ENCODE measurements at places on chromosomes 12 and 14. TPM values are rescaled to one million over a fixed set of nuclear protein-coding genes. Genes with fewer than 3 reads are reported as not detected.

- no peak for DNase-seq
These were observed 619 bp upstream of the NTN4 start for GRCh38 chr12:95790917-95791849.

GRCh38 chr12:27332407-27332713 is 276 bp upstream of the BMAL2 start:
- DNase-seq, result no peak

- DNase-seq, result no peak
These were observed 249.1 kb upstream of the PPFIA2 start for GRCh38 chr12:82008251-82008650.

GRCh38 chr14:64610049-64610746 is 60.4 kb downstream of the PPP1R36 start:
- DNase-seq, result no peak

- DNase-seq, result no peak
These were observed 4.2 kb upstream of the SPIC start for GRCh38 chr12:101470939-101471338.

GRCh38 chr14:52399921-52400595 is 85.9 kb downstream of the PTGER2 start:
- DNase-seq, result no peak

DNA sequence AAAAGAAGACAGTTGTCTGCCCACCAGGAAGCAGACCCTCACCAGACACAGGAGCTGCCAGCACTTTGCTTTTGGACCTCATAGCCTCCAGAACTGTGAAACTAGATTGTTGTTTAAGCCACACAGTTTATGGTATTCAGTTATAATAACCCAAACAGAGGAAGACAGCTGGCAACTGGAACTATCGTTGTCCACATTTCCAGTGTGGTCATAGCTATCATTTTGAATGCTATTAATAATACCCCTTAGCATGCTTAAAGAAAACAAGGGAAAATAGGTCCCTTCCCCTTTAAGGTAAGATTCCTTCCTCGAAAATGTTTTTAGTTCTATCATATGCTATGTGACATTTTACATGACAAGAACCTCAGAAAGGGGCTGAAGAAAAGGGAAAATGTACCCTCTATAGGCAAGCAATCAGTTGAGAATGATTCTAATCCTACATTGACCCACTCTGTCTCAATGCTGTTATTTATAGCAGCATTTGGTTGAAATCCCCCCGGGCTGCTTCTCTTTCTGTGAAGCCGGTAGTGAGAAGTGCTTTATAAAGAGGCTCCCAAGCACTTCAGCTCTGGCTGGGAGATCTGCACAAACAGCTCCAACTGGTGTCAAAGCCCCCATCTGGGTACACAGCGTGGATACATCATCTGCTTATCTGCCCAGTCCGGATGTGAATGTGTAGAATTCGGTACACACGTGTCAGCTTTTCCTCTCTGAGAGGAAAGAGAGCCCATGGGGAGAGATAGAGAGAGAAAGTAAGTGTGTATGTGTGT is 221.2 kb upstream of the FLRT2 start:
- no peak for DNase-seq

TCL1A gene
- 109 TPM for total RNA-seq

GRCh38 chr12:32896432-32897280 is at the start of gene PKP2:
PKP2 (minus strand) TSS chr12:32896777; CDS start chr12:32896731, 46 bp downstream.
- DNase-seq, result no peak

A2ML1 gene
- total RNA-seq, result not detected

DNA sequence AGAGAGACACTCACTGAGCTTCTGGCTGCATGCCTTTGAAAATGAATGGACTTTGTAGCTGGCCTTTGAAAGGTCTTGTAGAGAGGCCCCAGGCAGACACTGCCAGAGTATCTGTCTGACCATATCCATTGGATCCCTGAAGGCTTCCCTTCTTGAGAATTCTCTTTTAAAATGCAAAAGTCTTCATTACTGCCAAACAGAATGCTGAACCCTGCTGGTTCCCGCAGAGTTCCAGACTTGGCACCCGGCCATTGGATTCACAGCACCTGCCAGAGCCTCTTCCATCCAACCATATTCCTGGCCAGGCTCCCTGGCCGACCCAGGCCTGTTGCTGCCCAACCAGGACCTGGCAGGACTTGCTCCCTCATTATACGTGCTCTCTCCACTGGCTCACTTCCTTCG is 182.5 kb downstream of the GXYLT1 start:
- no peak for DNase-seq

DNA sequence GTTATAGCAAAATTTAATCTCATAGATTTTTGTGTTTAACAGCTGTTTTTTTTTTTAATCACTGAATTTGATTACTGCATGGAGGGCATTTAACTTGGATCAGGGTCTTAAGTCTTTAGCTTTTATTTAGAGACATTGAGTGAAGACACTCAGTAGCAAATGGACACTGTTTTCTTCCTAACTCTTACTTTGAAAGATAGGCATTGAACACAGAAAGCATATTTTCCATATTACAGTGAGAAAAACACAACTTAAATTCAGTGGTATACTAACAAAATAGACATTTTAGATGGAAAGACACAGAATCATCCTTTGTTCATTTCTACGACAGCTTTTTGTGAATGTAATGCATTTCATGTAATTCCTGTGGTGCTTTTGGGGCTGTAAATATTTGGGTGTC is 571.8 kb downstream of the PRKD1 start:
- no peak for DNase-seq

DNA sequence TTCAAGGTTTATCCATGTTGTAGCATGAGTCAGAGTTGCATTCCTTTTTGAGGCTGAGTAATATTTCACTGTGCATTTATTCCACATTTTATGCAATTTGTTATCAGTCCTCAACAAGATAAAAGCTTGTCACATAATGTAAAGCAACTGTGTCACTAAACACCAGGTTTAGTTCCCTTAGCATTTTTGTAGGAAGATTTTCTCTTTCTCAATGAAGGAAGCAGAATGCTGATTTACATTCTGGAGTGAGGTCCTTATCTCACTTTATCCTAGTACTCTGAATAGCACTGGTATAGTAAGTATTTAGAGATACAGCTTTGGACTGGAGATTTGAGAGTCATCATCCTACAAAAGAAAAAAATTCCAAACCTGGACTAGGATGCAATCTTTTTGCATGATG is 9.8 kb upstream of the EXD2 start:
- no peak for DNase-seq

TC2N gene
- total RNA-seq, result 1.4 TPM

DNA sequence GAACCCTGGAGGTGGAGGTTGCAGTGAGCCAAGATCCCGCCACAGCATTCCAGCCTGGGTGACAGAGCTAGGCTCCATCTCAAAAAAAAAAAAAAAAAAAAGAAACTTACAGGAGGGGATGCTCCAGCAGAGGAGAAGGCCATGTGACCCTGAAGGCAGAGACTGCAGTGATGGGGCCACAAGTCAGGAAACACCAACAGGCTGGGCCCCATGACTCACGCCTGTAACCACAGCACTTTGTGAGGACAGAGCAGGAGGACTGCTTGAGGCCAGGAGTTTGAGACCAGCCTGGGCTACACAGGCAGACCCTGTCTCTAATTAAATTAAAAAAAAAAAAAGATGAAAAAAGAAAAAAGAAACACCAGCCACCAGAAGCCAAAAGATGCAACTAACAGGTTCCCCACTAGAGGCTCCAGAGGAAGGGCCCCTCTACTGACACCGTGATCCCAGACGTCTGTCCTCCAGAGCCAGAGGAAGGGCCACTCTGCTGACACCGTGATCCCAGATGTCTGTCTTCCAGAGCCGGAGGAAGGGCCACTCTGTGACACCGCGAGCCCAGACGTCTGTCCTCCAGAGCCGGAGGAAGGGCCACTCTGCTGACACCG is 9.1 kb upstream of the GLT1D1 start:
- DNase-seq, result no peak

- peak; percentile 30 for DNase-seq
These were observed 8.9 kb downstream of the DCP1B start for GRCh38 chr12:1995205-1995896.

DNA sequence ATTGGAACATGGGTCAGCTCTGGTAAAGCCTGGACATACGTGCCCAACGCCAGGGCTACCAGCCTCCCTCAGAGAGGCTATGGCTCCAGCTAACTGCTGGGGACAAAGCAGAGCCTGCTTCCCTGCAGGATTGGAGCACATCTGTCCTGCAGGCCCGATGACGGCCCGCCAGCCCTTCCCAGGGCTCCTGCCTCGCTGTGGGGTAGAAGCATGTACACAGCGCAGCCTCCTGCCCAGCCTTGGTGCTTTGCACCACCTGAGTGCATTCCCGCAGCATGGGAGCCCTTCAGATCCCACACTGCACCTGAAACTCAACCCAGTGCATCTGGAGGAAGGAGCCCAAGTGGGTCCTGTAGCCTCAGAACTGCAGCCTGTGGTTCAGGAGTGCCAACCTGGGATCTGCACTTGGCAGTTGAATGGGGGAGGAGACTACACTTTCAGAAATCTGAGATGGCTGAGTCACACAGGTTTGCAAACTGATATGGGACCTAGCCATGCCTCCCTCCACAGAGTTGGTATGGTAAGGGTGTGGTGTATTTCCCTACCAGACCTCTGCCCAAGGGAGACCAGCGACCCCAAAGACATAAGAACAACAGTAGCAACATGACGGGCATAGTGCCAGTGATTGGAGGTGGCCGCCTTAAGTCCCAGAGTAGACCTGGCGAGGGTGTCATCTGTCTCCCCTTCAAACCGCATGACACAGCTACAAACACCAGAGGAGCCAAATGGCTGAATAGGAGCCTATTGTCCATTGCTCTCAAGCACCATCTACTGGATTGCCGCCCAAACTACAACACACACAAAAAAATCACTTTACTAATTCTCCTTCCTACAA is 273.9 kb upstream of the MIS18BP1 start:
- peak; percentile 1 for DNase-seq

PRB2 gene
- not detected for total RNA-seq

DNA sequence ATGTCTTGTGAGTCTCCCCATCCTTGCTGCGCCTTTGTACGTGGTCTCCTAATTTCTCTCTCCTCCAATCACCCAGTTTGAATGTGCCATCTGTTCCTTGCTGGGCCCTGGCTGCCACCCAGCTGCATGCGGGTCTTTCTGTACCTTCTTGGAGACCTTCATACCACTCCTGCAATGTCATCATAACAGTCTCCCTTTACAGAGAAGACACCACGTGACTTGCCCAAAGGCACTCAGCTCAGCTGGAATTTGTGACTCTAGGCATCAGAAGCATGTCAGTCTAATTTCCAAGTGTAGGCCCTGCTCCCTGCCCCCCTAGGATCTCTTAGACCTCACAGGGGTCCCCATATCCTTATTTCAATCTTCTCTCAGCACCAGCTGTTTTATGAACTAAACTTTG is 284.2 kb downstream of the TTC8 start:
- no peak for DNase-seq

NTN4 gene
- total RNA-seq, result 0.15 TPM

Data from GM12878 (cell line).